ENCODE measurements at places on chromosomes 3 and 15.

GRCh38 chr3:98594628-98595324, 1.4 kb upstream of the CPOX start:
- DNase-seq: no peak

- peak; percentile 29 for DNase-seq
Observed at GRCh38 chr3:64216274-64217147, 8.8 kb downstream of the PRICKLE2 start.

DNA sequence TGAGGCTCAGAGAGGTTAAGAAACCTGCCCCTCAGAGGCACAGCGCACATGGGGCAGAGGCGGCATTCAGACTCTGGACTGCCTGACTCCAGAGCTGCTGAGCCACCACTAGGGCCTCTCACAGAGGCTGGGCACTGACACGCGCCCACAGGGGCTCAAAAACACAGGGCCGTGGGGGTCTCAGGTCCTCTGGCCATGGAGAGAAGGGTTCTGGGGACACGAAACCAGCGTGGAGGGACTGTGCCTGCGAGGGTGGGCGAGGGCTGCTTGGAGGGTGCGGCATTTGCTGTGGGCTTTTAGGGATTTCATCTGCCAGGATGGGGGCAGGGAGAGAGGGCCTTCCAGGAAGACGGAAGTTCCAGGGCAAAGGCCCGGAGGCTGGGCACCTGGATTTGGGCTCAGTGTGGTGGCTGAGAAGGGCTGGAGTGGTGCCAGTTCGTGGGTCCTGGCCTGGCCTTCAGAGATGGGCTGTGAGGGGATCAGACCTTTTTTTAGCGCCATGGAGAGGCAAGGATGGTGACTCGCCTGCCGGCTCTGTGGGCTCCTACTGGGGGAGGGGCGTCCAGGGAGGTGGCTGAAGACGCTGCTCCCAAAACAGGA, 69.6 kb downstream of the EFCAB12 start:
- DNase-seq: no peak

- no peak for DNase-seq
Observed at GRCh38 chr3:43260412-43260811, 25.9 kb upstream of the SNRK start.

DNA sequence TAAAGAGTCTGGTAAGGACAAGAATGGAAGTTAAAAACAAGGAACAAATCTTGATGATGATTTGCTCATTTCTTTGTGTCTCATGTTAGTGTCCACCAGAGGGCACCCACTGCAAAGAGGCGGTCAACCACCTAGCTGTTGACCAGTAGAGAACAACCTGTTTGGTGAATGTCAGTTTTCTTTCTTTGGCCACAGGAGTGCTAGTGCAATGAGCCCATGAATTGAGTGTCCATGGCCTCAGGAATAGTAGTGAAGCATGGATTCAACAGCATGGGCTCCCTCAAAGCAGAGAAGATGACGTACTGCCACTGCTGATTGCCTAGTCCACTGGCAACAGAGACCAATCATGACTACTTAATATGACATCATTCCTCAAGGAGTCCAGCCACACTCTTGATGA, 10.7 kb upstream of the CNTN6 start:
- DNase-seq: peak; percentile 15

- DNase-seq: peak; percentile 13
Observed at GRCh38 chr3:63328365-63328764, 50.3 kb downstream of the SYNPR start.

- DNase-seq: peak; percentile 29
Observed at GRCh38 chr3:152350139-152350538, 81.4 kb downstream of the MBNL1 start.

DNA sequence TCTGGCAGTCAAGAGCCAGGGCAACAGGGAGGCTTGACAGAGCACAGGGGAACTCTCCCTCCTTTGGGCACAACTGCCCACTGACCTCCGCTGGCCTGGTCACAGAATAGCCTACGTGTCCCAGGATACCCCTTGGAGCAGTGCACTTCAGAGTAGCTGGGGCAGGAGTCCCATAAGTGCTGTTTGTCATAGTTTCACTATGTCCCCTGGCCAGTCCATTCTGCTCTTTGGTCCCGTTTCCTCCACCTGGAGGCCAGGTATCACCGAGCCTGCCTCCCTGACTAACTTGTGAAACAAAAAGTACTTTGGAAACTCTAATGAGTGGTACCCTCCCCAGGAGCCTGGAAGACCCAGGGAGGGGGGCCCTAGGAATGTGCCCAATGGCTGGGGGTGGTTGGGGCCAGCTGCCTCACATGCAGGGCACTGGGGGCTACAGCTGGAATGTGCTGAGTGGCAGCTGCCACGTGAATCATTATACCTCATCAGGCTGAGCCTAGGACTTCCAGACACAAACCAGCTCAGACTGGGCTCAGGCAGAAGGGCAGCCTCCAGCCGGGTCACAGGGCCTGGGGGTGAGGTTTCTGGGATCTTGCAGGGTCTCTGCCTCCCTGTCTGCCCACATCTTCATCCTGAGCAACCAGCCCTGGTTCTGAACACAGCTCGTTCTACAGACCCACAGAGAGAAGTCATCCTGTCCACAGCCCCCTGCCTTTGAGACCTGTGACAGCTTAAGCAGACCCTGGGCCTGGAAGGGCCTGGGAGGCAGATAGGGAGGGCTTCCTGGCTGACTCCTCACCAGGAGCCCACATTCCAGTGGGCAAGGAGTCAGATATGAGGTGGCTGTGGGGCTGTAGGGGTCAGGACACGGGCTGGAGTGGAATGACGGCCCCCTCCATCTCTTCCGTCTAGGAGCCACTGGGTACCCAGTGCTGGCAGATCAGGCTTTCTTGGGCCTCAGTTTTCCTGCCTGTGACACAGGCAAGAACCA, 914 bp upstream of the PTH1R start:
- no peak for DNase-seq

DNA sequence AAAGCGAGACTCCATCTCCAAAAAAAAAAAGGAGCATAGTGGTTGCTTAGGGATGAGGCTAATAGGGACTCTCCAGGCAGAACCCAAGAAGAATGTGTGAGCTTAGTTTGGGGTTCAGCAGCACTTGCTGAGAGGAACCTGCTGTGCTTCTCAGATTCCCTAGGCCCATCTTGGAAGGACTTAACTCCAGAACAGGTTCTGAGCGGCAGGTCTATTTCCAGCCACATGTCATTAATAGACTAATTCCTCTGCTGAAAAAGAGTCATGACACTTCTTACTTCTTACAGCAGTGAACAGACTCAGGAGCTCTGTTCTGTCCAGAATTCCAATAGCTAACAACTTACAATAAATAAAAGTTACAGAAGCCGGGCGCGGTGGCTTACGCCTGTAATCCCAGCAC, 22.5 kb downstream of the RHOA start:
- DNase-seq: no peak

- no peak for DNase-seq
Observed at GRCh38 chr3:47685037-47685436, 96.7 kb downstream of the SMARCC1 start.

- DNase-seq: no peak
Observed at GRCh38 chr3:45507820-45508317, 86.7 kb upstream of the LIMD1 start.

- DNase-seq: no peak
Observed at GRCh38 chr15:39444735-39445470, 136.0 kb upstream of the THBS1 start.

GRCh38 chr3:150899141-150899540, 6.1 kb downstream of the MINDY4B start:
- DNase-seq: no peak

GRCh38 chr15:90337256-90337655, 14.8 kb upstream of the ZNF774 start:
- DNase-seq: no peak

DNA sequence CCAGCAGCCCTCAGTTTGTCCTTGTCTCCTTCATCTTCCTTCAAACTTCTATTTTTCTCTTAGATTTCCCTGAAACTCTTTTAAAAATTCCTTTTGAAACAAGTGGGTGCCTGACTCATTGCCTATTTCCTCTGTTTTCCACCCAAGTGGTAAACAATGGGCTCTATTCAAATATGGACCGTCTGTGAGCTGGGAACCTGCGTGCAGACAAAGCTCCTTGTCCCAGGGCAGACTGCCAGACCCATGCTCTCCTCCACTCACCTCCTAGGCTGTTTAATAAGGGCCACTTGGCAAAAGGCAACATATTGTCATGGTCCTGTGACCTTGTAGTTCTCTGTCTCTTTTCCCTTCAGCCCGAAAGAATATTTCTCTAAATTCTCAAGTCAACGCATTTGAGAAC, 332.7 kb upstream of the THBS1 start:
- peak; percentile 60 for DNase-seq

GRCh38 chr3:185950728-185951127, 12.9 kb upstream of the TRA2B start:
- no peak for DNase-seq

DNA sequence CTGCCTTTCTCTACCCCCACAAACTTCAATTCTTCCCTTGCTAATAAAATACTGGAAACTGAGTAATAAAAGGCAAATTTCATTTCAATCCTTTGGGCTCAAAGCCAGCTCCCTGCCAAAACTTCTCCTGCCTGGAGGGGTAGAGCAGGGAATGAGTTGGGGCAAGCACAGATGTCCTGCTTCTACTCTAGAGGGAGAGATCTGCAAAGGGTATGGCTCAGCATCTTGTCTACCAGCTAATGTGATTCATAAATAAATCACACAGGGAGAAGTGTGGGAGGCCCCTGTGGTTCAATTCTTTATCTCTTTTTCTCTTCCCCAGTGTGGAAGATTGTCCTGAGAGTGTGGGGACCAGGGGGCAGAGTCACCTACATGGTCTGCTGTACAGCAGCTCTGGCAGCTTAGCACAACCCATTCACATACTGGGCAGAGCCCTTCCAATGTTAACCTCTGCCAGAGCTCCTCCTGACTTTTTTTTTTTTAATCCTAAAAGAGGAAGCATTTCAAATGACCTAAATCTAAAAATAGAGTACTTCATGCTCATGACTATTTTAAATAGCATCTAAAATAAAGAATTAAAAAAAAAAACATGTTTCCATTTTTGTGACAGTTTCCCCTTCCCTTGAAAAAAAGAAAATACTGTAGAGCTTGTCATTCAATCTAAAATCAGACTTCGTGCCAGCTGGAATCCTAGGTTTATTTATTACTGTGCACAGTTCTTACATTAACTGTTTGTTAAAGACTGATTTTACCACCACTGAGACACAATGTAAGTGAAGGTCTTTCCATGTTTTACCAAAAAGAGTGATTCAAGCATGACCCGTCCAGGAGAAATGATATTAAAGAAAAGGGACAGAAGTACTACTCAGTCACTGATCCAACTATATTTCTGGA, 1083.7 kb upstream of the CFAP20DC start:
- no peak for DNase-seq

DNA sequence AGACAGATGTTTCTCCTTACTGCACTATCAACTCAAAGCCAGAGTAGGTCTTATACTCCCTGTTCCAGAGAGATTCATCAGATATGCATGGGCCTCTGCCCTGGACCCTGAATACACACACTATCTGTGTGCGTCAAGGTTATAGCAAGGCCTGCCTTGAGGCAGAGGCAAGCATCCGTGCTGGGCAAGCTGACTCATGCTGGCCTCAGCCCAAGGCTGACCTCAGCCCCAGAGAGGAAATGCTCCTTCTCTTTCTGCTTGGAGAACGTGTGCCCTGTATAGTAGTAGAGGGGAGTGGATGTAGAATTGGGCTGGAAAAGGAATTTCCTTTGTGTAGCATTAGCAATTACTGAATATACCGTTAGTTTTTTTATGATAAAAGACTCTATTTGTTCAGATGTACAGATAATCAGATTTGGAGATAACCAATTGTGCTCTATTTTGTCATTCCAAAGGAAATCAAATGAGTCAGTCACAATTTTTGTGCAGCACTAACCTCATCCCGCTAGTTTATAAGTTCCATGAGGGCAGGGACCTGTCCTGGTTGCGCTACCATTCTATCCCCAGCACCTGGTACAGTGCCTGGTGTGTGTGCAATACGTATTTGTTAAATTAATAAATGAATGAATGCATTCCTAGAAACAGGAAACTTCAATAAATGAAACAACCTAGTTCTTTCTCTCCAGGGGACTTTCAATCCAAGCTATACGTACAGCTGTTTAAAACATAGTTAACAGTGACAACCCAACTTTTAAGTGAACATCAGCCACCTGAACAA, 13.3 kb upstream of the PAQR9 start:
- peak; percentile 89 for DNase-seq

DNA sequence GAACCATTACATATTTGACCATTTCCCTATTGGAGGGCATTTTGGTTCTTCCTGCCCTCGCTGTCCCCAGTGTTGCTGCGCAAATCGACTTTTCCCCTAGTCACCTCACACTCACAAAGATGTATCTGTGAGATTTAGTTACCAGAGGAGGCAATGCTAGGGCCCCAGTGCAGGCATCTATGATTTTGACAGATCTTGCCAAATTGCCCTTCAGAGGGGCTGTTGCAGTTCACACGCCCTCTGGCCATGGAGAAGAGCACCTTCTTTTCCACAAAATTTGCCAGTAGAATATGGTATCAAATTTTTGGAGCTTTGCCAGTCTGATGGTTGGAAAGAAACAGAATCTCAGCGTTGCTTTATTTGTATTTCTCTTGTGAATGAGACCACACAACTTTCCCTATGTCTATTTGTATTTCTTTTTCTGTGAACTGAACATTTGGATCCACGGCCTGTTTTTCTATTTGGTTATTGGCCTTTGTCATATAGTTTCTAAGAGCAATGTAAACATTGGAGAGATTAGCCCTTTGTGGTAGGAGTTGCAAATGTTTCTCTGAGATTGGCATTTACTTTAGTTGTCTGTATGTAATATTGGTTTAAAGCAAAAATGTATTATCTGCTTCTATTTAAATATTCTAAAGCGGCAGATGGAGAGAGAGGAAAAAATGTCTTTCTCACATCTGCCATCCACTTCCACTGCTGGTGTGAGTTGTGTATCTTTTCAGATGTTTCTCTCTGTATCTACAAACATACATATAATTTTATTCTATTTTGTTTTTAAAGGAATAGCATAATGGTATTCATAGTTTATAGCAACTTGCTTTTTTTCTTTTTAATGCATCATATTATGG, 66.1 kb downstream of the DNASE1L3 start:
- no peak for DNase-seq

DNA sequence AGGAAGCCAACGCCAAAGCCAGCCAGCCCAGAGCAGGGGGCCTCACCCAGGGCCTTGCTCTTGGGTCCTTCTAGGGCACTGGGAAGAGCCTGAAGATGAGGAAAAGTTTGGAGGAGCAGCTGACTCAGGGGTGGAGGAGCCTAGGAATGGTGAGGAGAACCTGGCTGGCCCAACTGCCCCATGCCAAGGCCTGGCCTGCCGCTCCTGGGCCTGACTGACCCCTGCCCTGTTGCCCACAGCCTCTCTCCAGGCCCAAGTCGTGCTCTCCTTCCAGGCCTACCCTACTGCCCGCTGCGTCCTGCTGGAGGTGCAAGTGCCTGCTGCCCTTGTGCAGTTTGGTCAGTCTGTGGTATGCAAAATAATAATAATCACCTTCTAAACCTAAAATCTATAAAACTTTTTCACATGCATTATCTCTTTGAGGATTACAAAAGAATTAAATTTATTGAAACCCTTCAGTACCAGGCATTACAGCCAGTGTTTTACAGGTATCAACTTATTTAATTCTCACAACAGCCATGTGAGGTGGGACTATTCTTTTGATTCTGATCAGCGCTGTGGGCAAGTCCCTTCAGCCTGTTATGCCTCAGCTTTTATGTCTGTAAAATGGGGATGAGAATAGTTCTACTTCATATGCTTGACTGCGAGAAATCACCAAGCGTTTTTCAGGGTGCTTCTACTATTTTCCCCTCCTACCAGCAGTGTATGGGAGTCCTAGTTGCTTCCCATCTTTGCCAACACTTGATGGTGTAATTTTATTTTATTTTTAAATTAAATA, 1.6 kb downstream of the IL17RC start:
- DNase-seq: no peak

Measured in GM03348 (cell line).